ENCODE measurements at places on chromosomes 2 and 18. TPM values are rescaled to one million over a fixed set of nuclear protein-coding genes. Genes with fewer than 3 reads are reported as not detected.

- no peak overlapping the region for H3K4me3 ChIP-seq
- no peak overlapping the region for H3K27ac ChIP-seq
- no peaks in the 10 kb centered on the region for H3K36me3 ChIP-seq
- DNase-seq, result no peak
These were observed 893.0 kb upstream of the CHAC2 start for GRCh38 chr2:52874466-52875106.

- H3K27me3 ChIP-seq, result no peaks in the 10 kb centered on the region
- H3K4me3 ChIP-seq, result peak overlapping the region; percentile 51
- peaks cover 25% of the 10 kb centered on the region for H3K36me3 ChIP-seq
- H3K27ac ChIP-seq, result peak overlapping the region; percentile 95
- peaks cover 68% of the 10 kb centered on the region for H3K4me1 ChIP-seq
- DNase-seq, result peak; percentile 65
These were observed 1.0 kb upstream of the ZNF532 start for GRCh38 chr18:58863539-58864145.

Gene DUSP2
- 3.5 TPM for polyA plus RNA-seq

DNA sequence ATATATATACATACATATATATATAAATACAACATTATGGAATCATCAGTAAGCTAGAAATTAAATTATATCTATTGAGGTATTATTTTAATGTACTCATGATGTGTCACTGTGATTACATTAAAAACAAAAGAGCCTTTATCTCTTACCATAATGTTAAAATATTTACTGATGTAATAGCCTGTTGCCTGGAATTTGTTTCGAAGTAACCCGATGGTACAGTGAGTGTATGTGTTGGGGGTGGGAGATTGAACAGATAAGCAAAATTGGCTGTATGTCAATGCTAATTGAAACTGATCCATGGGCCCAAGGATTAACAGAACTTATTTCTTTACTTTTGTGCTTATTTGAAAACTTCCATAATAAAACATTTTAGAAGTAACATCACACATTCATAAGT, 1473.2 kb downstream of the LRP1B start:
- H3K27ac ChIP-seq, result no peak overlapping the region
- H3K4me1 ChIP-seq, result no peaks in the 10 kb centered on the region

- no peaks in the 10 kb centered on the region for H3K27me3 ChIP-seq
- H3K4me3 ChIP-seq, result no peak overlapping the region
- DNase-seq, result peak; percentile 51
These were observed 88.1 kb downstream of the EPB41L3 start for GRCh38 chr18:5455674-5456073.

All from lung (tissue), 17 donors.